Stimulated activated CD4-positive, alpha-beta T cell treated with anti-CD3 and anti-CD28 coated beads, Interleukin-1b, Interleukin-23, amount 100 ng/mL, for 24 hours (primary cell): ENCODE measurements at places on chromosomes 5 and 9.

- no peak for DNase-seq
Measured at GRCh38 chr5:137214446-137215189, 284.5 kb downstream of the SPOCK1 start.

- DNase-seq = no peak
Measured at GRCh38 chr5:79062436-79062835, 7.0 kb downstream of the DMGDH start.

GRCh38 chr5:122319897-122320296 lies 7.9 kb downstream of the SNCAIP start:
- DNase-seq = no peak

GRCh38 chr5:140150201-140150600 lies 24.5 kb downstream of the IGIP start:
- no peak for DNase-seq

- no peak for DNase-seq
Measured at GRCh38 chr9:134678206-134678605, 36.6 kb downstream of the COL5A1 start.

DNA sequence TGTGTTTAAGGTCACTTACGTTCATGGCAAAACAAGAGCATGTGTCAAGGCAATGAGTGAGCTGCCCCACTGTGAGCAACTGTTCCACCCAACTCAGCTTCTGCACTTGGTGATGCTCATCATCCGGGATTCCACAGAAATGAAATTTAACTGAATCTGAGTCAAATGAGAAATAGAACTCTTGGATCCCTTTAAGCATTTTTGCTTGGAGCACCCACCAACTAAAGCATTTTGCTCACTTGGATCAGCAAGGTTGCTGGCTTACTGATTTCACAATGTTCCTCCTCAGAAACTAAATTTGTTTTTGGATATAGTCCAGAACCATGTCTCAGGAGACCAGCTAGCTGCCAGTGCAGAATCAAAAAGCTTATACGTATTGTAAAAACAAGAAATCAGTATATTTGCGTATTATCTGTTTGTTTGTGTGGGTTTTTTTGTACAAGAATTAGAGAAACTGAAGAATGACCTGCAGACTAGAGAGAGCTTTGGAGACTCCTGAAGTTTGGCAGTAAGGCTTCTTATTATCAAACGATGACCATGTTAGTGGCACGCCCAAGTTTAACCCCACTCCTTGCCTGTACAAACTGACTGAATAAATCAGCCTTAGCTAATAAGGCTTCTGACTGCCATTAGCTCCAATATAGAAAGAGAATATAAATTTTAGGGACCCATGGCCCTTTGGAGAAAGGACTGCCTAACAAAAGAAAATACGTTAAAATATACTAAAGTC lies 153.8 kb upstream of the FST start:
- no peak for DNase-seq

GRCh38 chr5:127940854-127941253 lies 142.7 kb upstream of the SLC12A2 start:
- no peak for DNase-seq

DNA sequence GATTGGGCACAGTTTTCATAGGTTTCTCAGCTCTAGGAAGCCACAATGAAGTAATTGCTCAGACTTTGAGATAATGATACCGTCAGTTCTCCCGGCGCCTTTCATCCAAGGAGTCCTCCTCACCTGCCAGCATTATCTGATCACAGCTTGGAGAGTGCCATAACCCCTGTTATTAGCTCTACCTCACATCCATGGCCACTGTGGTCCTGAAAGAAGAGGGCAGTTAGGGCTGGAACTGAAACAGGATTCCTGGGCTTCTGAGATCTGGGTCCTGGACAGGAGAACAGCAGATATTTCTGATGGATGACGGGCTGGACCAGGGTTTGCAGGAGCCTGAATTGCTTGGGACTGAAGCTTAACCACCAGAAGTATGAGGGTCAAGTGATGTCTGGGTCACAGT lies 13.5 kb downstream of the RGS3 start:
- no peak for DNase-seq

DNA sequence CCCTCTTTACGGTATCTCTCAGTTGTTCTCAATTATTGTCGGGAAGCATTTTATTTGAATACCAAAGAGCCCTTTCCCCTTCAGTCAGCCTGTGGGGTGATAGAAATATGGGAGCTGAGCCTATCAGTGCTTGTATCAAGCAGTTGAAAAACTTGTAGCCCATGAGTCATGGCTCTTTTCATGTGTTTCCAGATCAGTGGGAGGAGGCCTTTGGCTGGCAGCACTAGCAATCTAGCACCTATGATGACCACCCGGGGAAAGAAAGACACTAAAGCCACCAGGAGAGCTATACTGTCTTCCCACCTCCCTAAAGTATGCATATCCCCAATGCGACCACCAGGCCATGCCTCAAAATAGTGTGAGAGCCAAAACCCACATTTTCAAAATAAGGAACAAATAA lies 696.9 kb upstream of the C9orf72 start:
- no peak for DNase-seq

DNA sequence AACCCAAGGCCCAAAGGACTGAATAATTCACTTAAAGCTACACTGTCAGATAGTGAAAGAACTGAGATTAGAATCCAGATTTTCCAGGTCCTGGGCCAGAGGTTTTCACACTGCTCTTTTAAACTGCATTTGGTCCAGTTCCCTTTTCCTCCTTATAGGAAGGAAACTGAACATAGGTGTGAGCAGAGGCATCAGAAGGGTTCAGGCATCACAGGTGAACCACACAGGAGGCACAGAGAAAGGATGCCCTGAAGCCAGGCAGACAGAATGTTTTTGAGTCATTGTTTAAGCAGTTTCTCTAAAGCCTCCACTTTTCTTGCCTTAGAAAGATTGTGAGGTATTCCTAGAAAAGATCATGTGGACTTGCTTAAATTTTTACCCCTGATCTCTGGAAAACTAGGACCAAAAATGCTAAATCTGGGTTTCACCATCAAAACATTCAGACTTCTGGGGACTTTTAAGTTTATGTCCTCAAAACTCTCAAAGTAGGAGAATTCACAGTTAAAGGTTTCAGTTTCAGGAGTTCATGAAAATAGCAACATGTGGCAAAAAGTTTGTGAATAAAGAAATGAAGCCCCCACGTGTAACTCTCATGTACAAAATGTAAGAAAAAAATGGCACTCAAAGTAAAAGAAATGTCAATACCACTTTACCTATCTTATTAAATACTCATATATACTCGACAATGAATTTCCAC lies 386.1 kb downstream of the NTRK2 start:
- no peak for DNase-seq

- no peak for DNase-seq
Measured at GRCh38 chr5:16065831-16066230, 113.8 kb downstream of the MARCHF11 start.

- DNase-seq = no peak
Measured at GRCh38 chr5:53243403-53243802, 133.8 kb upstream of the MOCS2 start.

DNA sequence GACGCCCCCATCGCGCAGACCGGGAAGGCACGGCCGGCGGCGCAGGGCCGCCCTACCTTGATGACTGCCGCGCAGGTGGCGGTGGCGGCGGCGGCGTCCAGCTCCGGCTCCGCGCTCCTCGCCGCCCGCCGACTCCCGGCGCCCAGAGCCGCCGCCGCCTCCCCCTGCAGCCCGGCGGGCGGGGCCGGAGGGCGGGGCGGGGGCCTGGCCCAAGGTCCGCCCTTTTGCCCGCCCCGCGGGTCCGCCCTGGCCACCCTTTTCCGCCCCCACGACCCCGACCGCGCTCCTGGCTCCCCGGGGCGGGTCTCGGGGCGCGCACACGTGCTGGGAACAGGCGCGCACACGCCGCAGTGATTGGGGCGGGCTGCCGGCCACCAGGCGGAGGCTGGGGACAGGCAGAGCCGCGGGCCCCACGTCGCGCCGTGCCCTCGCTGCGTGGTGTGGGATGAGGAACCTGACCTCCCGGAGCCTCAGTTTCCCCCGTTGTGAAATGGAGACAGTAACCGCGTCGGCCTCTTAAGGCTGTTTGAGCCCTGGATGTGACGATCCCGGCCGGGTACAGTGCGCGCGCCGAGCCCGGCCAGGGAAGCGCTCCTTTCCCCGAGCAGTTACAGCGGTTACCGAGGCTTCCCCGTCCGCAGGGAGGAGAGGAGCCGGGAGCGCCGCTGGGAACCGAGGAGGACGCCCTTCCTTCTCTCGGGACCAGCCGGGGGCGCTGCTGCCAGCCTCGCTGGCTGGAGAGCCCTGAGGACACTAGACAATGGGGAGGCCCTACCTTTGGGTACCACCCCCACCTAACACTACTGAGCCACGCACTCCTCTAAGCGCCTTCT lies at the start of gene CORO2A:
Gene CORO2A, minus strand, starts transcription at position 135 of the 833 bp plus-strand sequence. CDS start 34,977 bp downstream, outside the sequence.
- DNase-seq = peak; percentile 28

DNA sequence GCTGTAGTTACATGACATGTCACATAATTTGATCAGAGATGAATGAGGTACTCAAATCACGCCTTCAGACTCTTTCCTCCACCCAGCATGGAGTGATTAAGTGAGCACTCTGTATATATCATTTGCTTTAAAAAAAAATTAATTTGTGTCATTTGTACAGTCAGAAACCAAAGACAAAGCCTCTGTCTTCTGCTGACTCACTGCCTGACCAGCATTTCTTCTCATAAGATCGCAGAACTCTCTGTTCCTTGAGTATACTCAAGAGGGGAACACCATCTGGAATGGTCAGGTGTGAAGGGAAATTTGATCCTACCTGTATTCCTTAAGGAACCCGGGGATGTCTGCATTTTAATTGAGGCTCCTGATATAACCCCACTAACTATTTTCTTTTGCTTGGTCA lies 254.4 kb downstream of the FAM114A2 start:
- DNase-seq = no peak

GRCh38 chr5:9297134-9297533 lies 248.7 kb downstream of the SEMA5A start:
- DNase-seq = no peak

- no peak for DNase-seq
Measured at GRCh38 chr9:14362175-14362574, 48.2 kb upstream of the NFIB start.

GRCh38 chr9:31034311-31034710 lies 1350.1 kb upstream of the ACO1 start:
- no peak for DNase-seq

- DNase-seq = no peak
Measured at GRCh38 chr5:53200306-53200705, 90.7 kb upstream of the MOCS2 start.

DNA sequence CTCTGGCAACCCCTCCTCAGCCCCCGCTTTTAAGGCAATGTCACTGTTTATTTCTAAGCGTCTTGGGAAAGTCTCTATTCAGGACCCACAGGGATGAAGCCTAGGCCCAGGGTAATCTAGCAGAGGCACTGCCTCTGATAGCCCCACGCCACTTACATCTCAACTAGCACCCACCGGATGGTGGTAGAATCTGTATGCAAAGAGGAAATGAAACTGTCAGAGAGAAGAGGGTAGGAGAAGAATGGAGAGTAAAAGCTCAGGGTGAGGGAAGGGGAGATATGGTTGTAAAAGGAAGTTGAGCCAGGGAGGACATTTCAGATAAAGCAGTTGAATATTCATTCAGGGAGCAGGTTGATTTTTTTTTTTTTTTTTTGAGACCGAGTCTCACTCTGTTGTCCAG lies 3.0 kb downstream of the FRRS1L start:
- no peak for DNase-seq

DNA sequence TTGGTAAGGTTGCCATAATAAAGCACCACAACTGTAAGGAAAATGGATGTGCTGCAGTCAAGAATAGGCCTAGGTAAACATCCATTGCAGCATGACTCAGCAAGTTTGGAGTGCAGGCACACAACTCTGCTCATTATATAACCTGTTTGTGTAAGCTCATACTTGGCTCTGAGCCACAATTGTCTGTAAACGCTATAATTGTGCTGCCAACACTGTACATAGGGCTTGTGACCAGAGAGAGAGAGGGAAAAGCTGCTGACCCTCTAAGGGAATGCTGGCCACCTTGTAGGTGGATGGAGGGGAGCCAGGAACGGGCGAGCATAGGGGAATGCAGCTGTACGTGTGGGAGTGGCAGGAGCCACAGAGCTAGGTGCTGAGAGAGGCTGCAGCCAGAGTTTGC lies 2186.5 kb upstream of the ACO1 start:
- no peak for DNase-seq

- DNase-seq = no peak
Measured at GRCh38 chr5:129174480-129174879, 79.9 kb downstream of the ISOC1 start.

DNA sequence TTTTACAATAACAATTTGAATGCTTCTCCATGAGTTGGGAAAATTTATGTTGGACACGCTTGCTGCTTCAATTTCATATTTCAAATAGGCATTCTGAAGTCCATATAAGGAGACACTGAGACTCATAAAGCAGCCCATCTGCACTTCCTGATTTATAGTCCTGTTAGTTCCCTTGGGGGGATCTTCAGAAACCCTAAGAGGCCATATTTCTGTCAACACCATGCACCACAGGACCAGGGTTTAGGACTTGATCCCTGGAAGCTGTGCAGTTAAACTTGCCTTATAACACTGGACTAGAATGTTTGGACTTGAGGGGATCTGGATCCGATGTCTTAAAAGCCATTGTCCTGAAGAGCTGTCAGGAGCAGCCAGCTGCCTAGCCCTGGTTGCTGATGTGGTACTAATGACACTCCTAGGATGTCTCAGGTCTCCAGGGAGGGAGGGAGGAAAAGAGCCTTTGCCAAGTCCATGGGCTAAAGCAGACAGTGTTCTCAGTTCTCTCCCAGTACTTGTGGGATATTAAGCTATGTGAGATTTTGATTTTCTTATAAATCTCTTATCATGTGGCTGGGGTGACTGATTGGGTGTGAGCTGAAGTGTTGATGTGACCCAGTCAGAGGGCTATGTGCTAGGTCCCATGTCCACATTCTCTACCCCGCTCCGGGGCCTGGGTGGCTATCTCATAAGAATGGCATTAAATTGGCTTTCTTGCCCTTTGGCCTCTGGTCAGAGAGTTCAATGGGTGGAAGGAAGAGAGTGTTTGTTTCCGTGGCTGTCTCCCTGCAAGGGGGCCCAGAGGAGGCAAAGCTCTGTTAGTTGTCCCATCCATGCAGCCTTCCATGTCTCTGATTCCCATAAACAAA lies 399.8 kb downstream of the OSTF1 start:
- DNase-seq = no peak

DNA sequence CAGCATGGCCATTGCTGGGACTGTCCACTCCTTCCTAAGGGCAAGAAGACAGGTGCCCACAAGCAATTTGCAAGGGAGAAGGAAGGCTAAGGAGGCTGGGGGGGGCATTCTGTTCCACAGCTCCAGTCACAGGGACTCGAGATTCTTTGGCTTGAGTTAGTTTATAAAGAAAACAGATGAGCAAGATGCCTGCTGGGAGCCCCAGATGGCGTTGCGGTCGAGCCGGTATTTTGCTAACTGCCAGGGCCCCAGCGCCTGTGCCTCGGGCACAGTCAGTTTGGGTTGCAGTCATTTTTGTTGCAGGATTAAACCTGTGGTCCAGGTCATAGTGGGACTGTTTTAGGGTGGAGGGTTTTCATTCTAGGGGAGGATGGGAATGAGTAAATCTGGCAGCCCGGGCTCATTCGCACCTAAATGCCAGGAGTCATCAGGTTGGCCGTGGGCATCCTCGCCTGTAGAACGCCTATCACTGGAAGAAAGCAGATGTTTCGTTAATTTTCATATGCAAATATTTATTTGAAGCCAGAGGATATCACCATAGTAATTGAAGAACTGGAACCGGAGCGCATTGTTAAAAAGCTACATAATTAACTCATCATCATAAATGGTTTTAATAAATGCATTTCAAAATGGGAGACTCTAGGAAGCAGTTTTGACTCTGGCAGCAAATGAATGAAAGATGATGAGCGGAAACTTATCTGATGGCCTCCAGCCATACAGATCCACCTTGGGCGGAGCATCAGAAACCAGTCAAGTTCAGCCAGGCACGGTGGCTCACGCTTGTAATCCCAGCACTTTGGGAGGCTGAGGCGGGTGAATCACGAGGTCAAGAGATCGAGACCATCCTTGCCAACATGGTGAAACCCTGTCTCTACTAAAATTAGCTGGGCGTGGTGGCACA lies 87.1 kb upstream of the FCN2 start:
- no peak for DNase-seq
